ENCODE measurements at places on chromosomes 16 and 17. TPM values are rescaled to one million over a fixed set of nuclear protein-coding genes. Genes with fewer than 3 reads are reported as not detected.
A peak's percentile ranks its signal among the peaks of the same experiment; 100 is the strongest.

Gene PIRT
- total RNA-seq: not detected

GRCh38 chr17:63452046-63452961, 6.2 kb upstream of the CYB561 start:
- no peak for DNase-seq

DNA sequence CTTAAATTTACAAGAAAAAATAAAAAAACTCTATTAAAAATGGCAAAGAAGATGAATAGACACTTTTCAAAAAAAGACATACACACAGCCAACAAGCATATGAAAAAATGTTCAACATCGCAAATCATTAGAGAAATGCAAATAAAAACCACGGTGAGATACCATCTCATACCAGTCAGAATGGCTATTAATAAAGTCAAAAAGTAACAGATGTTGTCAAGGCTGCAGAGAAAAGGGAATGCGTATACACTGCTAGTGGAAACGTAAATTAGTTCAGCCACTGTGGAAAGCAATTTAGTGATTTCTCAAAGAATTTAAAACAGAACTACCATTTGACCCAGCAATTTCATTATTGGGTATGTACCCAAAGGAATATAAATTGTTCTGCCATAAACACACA, 31.4 kb downstream of the CAPNS2 start:
- no peak for DNase-seq

- no peak for DNase-seq
Observed at GRCh38 chr17:75695830-75696271, 25.4 kb upstream of the ITGB4 start.

GRCh38 chr16:50704245-50704644, 10.8 kb downstream of the NOD2 start:
- no peak for DNase-seq

GRCh38 chr17:55521186-55521585, 9.9 kb upstream of the SMIM36 start:
- DNase-seq: no peak

Gene NR1D1
- 1.8 TPM for total RNA-seq

- DNase-seq: no peak
Observed at GRCh38 chr17:30363715-30364202, 15.0 kb upstream of the CPD start.

DNA sequence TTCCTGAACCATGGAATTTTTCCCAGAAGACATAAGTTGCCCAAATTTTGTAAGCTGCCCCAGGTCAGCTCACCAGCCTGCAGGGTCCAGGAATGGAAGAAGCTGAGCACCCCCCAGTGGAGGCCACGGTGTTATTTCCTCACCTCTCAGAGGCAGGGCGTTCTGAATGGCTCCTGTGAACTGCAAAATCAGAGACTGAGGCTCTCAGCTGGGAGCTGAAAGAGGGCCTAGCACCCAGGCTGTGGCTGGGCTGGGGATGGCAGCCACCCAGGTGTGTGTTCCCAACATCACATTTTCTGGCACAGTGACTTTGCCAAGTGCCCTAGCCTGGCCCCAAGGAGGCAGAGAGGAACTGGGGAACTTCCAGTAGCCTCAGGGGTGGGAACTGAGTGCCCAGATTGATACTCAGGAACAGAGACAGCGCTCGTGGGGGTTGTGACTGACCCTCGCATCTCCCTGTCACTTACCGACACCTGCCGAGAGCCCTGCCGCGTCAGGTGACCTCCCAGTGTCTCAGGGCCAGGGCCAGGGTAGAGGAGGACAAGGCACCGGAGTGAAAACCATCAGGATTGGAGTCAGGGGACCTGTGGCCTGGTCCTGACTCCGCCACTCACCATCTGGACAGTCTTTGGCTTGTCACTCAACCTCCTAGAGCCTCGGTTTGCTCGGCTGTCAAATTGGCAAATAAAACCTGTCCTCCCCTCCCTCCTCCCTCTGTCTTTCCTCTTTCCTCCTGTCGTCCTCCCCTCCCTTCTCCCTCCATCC, 11.3 kb downstream of the CACNG4 start:
- DNase-seq: no peak

- no peak for DNase-seq
Observed at GRCh38 chr16:27377666-27378485, 24.1 kb upstream of the IL21R start.

Gene FNDC8
- not detected for total RNA-seq

GRCh38 chr17:31524926-31525800, 133.7 kb downstream of the RAB11FIP4 start:
- DNase-seq: peak; percentile 70

DNA sequence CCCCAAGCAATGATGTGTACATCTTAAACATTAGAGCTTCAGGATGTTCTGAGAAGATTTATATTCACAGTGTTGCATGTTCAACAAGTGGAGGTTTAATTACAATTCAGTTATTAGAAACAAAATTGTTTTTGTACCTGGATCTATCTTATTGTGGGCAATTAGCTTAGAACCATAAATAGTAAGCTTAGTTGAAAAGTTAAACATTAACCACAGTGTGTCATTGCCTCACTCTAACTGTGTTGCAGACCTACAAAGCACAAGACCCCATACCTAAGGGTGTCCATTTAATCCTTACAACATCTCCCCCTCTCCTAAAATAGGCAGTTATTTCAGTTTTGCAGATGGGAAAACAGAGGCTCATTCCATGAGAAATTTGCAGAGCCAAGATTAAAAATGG, 632.0 kb upstream of the SOX9 start:
- no peak for DNase-seq

Gene FBXW10B
- 0.41 TPM for total RNA-seq

Gene MVD
- 42.6 TPM for total RNA-seq

DNA sequence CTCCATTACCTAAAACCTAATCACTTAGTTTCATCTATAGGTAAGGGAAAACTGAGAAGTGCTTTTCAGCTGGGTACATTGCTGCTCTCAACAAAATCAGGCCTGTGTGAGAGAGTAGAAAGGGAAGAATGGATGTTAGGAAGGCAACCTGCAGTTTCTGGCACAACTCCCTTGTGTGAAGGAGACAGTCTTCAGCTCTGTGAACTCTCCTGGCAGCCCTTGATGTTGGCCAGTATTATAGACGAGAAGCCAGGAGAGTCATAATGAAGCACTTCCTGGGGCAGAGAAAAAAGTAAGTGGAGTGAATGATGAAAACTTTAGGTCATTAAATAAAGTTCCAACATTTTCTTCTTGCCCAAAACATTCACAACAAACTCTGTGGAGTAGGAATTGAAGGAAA, 260.1 kb downstream of the IRX3 start:
- no peak for DNase-seq

GRCh38 chr16:48128769-48129168, 27.0 kb downstream of the ABCC12 start:
- no peak for DNase-seq

- no peak for DNase-seq
Observed at GRCh38 chr17:49497148-49498028, 2.3 kb downstream of the NGFR start.

GRCh38 chr16:82470620-82471152, 156.1 kb upstream of the CDH13 start:
- peak; percentile 68 for DNase-seq

- DNase-seq: no peak
Observed at GRCh38 chr17:8574687-8575086, 55.8 kb downstream of the MYH10 start.

- DNase-seq: no peak
Observed at GRCh38 chr16:66325717-66326376, 40.6 kb upstream of the CDH5 start.

DNA sequence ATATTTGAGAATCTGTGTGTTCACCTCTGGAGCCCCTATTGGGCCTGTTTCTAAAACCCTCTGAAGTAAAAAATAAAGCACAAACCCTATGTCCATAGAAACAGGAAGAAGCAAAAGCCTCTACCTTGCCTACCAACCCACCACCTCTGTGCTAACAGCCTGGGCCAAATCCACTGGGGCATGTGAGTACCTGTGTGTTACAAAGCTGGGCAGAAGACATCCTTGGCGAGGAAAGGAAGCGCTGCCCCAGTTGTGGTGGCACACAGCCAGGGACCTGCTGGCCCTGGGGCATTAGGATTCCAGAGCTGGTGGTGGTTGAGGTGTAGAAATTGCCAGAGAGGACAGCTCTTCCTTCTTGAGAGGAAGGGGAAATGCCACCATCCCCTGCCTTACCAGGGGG, 30.0 kb downstream of the MYO18A start:
- DNase-seq: no peak

- no peak for DNase-seq
Observed at GRCh38 chr17:65446043-65446442, 115.4 kb downstream of the AXIN2 start.

GRCh38 chr17:82648742-82649331, 593 bp upstream of the WDR45B start:
- DNase-seq: peak; percentile 51

DNA sequence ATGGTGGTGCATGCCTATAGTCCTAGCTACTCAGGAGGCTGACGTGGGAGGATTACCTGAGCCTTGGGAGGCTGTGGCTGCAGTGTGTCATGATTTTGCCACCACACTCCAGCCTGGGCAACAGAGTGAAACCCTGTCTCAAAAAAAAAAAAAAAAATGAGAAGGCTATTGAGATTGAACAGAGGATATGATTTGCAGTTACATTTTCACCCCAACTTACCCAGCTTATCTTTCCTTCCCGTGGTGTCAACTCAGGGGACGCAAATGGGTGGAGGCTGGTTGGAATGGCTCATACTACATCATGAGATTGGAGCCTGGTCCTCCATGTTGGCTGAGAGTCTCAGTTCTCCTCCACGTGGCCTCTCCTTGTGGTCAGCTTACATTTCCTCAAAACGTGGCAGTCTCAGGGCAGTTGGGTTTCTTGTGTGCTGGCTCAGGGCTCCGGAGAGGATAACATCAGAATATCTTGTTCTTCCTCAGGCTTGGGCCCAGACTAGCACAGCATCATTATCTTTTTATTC, 17.2 kb upstream of the NSMCE1 start:
- DNase-seq: no peak

Gene PRAC1
- not detected for total RNA-seq

Gene PRKCB
- total RNA-seq: 1.8 TPM

Gene TBX4
- total RNA-seq: 0.05 TPM

- no peak for DNase-seq
Observed at GRCh38 chr16:23852794-23853562, 17.2 kb downstream of the PRKCB start.

Gene PDE6G
- total RNA-seq: not detected

DNA sequence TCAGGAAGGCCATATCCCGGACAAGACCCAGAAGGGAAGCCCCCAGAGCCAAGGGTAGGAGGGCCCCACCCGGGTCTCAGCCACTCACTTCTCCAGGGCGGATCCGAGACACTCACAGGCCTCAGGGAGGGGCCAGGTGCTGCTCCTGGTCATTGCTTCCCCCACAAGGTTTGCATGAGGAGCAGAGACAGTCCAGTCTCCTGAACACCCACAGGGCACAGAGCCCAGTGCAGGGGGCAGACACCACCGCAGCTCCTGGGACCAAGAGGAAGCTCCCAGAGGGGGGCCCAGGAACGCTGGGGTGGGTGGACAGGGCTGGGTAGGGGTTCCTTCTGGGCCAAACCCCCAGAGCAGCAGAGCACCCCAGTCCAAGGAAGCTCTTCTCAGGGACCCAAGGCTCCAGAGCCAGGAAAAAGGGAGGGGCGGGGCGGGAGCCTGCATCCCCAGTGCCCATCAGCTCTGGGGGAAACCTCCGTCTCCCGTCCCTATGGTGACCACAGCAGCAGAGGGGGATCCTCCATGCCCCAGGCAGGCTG, 709 bp upstream of the MRPL28 start:
- no peak for DNase-seq

- DNase-seq: no peak
Observed at GRCh38 chr16:1942047-1942809, 771 bp downstream of the MSRB1 start.

Gene TM4SF5
- total RNA-seq: not detected

- no peak for DNase-seq
Observed at GRCh38 chr17:80629298-80630028, 84.8 kb downstream of the RPTOR start.

GRCh38 chr16:55476625-55477533, 2.1 kb upstream of the MMP2 start:
- DNase-seq: no peak

DNA sequence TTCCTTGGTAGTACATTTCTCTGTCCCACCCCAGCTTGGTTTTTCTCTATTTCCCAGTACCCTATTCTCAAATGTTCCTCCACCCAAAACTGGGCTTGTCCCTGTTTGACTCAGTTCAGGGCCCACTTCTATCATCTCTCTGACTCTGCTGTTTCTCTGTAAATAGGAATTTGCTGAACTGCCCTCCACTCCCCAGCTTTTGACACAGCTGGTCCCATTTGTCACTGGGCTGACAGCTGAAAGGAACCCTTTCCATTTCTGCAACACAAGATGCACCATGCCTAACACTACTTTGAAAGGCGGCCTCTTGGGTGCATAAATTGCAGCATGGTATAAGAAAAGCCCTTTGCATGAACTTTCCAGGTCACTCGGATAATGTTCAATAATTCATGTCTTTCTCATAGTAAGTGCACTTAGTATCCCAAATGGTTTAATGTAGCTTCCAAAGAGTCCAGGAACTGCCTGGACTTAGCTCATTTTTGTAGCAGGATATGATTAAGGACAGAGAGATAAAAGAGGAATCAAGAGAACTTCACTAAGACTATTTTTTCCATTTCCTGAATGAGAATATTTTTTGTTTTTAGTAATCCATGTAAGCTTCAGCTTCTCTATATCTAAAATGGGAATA, 256.7 kb downstream of the CDH11 start:
- DNase-seq: no peak

Gene KRT25
- not detected for total RNA-seq

Gene PRSS8
- total RNA-seq: not detected

Gene DPEP3
- not detected for total RNA-seq

DNA sequence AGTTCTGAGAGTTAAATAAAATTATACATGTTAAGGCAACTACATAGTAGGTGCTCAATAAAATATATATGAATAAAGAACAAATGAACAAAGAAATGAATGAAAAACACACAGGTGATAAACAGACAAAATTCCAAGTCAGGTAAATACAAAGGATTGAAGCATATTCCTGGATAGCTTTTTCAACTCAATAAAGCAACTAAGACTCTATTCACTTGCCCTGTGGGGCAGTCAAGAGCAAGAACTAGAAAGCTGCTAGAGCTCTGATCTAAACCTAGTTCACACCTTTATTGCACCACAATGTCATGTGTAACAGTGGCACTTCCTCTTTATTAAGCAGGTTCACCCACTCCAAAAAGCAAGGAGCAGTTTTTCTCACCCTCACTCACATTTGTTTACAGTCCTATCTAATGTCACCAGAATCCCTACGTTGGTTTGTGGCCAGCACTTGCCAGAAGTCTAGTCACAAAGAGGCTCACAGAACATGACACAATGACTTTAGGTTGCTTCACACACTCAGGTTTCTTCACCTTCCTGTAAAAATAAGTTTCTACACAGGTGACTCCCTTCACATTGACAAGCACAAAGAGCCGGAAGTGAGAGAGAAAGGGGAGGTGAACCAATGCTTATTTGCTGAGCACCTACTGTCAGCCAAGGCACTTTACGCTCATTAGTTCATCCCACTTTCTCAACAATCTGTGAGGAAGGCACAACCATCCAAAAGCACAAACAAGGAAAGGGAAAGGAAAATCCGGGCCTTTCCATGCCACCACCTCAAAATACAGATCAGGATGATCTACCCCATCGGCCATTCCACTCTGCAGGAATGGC, 70.8 kb downstream of the XPO6 start:
- DNase-seq: no peak

All from SJSA1 (cell line).